ENCODE measurements at places on chromosomes 6 and 20.

- no peak for DNase-seq
Observed at GRCh38 chr6:149331043-149331807, 13.7 kb downstream of the TAB2 start.

DNA sequence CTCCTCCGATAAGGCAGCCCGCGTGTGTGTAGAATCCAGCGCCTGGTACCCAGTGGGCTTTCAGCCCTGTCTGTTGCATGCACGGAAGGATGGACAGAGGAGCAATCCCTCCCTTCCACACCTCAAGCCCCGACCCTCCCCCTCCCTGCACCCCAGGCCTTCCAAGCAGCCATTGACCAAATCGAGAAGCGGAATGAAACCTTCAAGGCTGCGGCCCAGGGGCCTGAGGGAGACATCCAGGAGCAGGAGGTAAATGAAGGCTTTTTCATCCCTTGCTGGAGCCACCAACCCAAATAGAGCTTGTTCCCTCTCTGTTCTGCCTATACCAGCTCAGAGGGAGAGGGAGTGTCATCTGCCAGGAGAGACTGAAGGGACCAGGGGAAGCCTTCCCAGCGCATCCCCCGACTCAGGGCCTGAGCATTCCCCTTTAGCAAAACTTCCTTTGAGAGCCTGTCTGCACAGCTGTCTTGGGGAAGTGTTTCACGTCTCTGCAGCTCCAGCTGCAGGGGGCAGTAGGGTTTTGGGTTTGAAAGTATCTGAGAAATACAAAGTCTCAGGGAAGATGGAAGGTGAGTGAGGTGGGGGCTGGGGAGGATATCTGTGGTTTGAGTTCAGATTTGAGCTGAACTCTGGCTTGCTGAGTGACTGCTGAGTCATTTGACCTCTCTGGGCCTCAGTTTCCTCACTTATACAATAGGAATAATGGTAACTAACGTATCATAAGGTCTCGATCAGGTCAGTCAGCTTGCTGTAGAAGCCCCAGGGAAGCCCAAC lies 16.1 kb downstream of the FGD2 start:
- DNase-seq: no peak

- DNase-seq: no peak
Observed at GRCh38 chr20:53865901-53866793, 204.2 kb downstream of the BCAS1 start.

DNA sequence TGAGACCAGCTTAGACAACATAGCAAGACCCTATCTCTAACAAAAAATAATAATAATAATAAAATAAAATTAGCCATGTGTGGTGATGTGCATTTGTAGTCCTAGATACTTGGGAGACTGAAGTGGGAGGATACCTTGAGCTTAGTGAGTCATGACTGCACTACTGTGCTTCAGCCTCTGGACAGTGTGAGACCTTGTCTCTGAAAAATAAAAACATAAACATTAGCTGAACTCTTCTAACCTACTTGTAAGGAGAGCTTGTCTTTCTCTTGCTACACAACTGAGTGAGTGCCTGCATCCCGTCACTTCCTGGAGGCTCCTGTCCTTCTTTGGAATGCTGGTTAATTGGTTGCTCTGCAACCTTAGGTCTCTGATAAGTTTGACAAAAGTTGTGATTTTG lies 5.1 kb upstream of the DBNDD2 start:
- DNase-seq: no peak

- DNase-seq: no peak
Observed at GRCh38 chr6:150929416-150929815, 63.9 kb downstream of the MTHFD1L start.

DNA sequence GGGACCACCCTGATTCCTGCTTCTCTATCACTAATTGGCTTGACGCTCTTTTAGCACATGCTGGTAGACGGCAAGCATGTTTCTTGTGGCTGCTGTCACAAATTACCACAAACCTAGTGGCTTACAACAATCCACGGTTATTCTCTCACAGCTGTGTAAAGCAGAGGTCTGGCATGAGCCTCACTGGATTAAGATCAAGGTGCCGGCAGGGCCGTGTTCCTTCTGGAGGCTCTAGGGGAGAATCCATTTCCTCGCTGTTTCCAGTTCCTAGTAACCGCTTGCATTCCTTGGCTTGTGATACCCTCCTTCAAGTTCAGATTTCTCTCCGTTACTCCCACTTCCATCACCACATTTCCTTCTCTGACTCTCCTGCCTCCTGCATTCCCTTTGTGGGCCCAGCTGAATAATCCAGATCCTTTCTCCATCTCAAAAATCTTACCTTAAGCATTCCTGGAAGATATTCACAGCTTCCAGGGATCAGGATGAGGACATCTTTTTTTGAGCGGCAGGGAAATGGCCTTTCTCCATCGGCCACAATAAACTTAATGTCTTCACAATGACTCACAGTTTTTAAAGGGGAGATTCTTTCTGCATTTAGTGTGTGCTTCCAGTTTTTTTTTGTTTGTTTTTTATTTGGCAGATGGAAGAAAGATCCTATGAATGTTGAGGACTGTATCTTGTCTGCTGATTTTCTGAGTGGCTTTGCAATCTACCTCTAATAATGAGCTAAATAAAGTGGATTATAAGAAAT lies 39.9 kb downstream of the BMP6 start:
- DNase-seq: no peak

GRCh38 chr6:47865206-47865605 lies 83.4 kb downstream of the OPN5 start:
- DNase-seq: no peak

- no peak for DNase-seq
Observed at GRCh38 chr6:45854149-45854742, 161.4 kb downstream of the CLIC5 start.

GRCh38 chr20:38138086-38138778 lies 26.8 kb downstream of the TGM2 start:
- no peak for DNase-seq

- DNase-seq: no peak
Observed at GRCh38 chr20:57166568-57167291, 99.7 kb downstream of the BMP7 start.

DNA sequence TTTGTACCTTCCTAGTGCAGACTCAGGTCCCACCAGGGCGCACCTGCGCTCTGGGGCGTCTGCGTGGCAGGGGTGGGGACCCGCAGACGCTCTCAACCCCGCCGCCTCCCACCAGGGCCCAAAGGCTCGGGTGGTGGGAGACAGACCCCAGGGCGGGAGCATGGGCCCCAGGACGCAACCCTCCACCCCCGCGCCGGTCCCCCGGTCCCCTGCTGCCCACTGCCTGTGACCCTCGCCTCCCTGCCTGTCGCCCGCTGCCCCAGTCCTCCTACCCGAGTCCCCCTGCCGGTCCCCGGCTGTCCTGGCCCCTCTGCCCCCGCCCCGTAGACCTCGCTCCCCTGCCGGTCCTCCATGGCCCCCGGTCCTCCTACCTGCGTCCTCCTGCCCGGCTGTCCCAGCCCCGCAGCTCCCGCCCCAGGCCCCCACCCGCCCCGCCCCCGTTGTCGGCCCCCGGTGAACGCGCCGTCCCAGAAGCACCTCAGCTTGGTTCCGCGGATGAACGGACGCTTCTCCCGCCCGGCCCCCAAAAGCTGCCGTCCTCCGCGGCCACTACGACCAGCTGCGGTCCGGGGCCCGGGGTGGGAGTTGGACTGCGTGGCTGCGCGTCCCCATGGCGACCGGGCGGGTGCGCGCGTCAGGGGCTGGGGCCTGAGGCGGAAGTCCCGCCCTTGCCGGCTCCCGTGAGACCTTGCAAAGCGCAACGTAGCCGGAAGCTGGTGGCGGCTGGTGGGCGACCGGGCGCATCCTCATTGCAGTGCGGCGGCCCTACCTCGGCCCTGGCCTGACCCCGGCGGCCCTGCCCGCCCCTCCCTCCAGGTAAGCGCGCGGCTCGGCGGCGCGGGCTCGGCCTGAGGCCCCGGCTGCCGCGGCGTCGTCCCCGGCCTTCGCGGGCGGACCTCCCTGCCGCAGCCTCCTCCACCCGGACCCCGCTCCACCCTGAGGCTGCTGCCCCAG lies at the start of gene ARFGAP1:
ARFGAP1 (plus strand) TSS at position 709 of the 954 bp plus-strand sequence. CDS start 2,768 bp downstream, outside the sequence.
- DNase-seq: peak; percentile 36

- no peak for DNase-seq
Observed at GRCh38 chr6:126937426-126937825, 181.0 kb upstream of the RSPO3 start.

DNA sequence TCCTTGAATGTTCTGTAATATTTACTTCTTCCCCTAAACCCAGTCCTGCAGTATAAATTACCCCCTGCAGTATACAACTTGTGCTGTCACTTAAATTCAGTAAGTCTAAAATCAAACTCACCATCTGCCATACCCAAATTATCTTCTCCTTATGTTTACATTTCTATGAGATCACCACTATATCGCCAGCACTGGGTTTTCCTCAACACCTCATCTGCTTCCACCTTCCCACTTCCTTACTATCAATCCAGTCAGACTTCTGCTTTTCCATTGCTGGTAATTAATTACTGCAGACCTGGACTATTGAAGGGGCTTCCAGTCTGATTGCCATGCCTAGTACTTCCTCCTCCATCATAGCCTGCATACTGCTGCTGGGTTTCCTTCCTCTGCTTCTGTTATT lies 15.2 kb downstream of the EFHC1 start:
- DNase-seq: no peak

- DNase-seq: peak; percentile 67
Observed at GRCh38 chr6:108655806-108656651, 95.3 kb downstream of the FOXO3 start.

GRCh38 chr6:106517706-106518105 lies 111.6 kb downstream of the RTN4IP1 start:
- DNase-seq: no peak

DNA sequence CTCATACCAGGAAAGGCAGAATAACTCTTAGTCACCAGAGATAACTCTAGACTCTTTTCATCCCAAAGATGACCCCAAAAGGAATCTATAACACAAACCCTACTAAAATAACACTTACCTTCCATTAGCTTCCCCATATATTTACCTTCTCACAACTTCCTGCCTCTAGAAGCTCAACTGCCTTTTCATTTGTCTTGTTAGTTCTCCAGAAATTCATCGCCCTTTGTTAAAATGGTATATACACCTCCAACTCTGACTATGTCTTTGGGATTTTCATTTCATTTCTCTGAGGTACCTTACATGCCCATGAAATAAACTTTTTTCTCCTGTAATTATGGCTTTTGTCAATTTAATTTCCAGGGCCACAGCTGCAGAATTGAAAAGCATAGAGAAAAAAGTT lies 33.5 kb downstream of the GCM1 start:
- DNase-seq: no peak

- no peak for DNase-seq
Observed at GRCh38 chr6:110043366-110043994, 65.4 kb downstream of the GPR6 start.

- no peak for DNase-seq
Observed at GRCh38 chr20:15446373-15446772, 1109.0 kb upstream of the FLRT3 start.

DNA sequence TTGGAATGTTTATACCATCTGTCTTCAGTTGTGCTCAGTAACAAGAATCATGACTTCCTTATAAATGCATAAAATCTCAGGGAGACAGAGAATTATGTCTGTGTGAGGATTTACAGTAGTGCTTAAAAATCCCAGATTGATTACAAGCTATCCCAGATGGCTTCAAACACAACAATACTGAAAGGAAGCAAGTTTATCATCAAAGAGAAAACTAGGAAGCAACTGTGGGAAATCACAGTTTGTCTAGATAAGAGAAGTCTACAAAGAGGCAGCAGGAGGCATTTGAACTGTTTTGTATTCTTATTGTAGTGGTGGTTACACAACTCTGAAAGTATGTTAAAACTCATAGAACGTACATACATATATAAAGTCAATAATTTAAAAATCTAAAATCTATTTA lies 104.4 kb upstream of the SALL4 start:
- no peak for DNase-seq

GRCh38 chr20:61119794-61120410 lies 132.2 kb upstream of the CDH4 start:
- no peak for DNase-seq

DNA sequence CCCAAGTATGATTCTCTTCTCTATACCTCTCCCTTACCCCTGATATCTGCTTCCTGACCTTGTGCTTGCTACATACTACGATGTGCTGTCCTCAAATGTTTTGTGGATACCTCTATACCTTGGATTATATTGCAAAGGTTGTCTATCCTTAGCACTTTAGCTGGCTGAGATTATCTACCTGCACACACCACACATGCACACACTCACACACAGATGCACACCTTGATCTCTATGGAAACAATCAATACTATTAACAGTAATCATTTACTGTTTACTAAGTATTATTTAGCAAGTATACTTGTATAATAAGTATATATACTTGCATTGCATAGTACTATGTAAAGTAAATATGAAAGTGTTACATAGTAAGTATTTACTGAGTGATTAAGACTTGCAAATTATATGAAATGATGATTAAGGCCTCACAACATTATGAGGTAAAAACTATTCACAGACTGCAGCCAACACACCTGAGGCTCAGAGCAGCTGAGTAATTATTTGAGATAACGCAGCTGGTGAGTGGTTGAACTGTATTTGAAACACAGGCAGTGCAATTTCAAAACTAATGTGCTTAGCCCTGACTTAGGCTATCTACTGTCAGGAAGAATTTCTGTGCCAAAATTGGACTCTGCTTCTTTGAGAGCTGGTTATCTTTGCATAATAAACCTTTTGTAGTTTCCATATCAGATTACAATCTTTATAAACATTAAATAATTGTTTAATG lies 699.9 kb downstream of the FRK start:
- no peak for DNase-seq

GRCh38 chr6:160134779-160135547 lies 13.3 kb downstream of the SLC22A1 start:
- no peak for DNase-seq

GRCh38 chr6:38435330-38435729 lies 204.4 kb downstream of the BTBD9 start:
- no peak for DNase-seq

- no peak for DNase-seq
Observed at GRCh38 chr6:135183002-135183531, 2.0 kb downstream of the MYB start.
